ENCODE measurements at places on chromosomes 7 and 10.

GRCh38 chr10:59176241-59177030 is at the start of gene PHYHIPL:
TSS of gene PHYHIPL (plus strand) at chr10:59176643. CDS start at chr10:59176854, 211 bp downstream.
- peak; percentile 1 for DNase-seq

DNA sequence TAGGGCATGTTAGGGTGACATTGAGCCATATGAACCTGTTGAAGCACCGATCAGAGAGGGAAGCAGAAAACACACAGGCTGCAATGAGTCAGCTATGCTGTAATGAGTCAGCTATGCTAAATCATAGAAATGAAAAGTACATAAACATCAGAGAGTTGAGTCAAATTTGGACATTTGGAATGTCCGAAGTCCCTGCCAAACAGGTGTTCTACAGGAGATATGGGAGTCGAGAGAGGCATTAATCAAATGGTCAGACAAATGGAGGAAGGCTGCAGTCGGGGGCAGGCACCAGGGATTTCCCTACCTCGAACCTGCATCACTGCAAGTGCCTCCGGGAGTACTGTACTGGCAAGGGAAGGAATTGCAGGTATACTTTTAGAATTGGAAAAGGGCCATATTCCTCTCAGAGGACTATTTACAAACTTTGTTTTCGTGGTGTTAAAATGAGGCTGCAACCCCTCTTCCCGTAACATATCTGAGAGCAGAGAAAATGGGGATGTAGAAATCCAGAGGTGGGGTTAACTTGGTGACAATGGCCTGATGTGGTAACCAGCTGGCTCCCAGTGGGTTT is 8.8 kb upstream of the ZC3HAV1 start:
- DNase-seq, result peak; percentile 9

DNA sequence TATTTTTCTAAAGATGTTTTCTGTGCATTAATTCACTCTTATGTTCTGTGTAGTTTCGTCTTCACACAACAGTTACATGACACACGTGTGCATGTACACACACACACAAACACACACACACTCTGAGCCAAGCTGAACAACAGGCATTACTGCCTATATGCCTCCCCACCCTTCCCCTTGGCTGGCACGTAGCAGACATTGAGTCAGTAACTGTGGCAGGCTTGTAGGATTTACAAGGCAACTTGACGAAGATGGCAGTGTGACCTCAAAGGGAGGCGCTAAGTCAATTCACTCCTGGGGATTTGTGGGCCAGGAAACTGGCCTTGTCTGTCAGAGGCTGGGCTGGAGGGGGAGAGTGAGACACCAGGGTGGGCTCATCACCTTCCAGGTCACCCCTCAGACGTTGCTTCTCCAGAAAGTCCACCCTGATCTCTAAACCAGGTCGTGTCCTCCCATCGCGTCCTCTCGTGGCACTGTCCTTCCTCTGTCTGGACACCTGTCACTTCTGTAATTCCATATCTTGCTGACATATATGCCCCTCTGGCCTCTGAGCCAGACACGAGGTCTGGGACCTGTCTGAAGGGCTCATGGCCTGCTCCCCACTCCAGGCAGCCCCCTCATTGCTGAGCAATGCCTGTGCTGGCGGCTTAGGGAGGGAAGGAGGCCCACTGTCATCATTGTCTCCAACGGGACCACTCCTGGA is 41.1 kb upstream of the INPP5A start:
- DNase-seq, result no peak

DNA sequence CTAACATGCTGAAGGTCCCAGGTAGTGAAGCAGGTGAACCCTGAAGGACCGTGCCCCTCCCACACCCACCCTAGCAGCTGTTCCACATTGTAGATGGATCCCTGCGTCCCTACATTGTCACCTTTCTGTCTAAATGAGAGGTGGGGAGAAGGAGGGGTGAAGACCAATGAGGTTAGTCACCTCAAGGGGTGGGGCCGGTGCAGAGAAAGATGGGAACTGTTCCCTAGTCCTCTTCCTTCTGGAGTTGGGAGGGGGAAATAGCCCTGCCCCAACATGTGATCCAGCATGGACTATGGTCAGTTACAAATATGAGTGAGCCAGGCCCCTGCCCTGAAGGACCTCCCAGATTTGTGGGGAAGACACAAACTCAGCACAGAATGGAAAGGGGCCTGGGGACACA is 124.5 kb downstream of the LHPP start:
- no peak for DNase-seq

DNA sequence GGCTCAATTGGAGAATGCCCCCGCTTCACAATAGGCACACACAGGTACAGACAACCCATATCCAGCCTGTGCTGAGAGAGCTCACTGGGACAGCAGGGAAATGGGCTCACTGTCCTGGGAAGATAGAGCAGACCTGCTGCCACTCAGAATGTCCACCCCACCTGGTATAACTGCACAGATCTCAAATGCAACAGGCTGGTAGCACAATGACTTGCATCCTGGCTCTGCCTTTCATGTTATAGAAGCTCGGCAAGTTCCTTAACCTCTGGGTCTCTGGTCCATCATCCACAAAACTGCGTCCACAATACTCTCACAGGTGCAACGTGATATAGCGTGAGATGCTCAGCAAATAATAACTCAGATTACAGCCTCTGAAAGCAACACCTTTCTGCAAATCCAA is 295.4 kb downstream of the GRID1 start:
- no peak for DNase-seq

DNA sequence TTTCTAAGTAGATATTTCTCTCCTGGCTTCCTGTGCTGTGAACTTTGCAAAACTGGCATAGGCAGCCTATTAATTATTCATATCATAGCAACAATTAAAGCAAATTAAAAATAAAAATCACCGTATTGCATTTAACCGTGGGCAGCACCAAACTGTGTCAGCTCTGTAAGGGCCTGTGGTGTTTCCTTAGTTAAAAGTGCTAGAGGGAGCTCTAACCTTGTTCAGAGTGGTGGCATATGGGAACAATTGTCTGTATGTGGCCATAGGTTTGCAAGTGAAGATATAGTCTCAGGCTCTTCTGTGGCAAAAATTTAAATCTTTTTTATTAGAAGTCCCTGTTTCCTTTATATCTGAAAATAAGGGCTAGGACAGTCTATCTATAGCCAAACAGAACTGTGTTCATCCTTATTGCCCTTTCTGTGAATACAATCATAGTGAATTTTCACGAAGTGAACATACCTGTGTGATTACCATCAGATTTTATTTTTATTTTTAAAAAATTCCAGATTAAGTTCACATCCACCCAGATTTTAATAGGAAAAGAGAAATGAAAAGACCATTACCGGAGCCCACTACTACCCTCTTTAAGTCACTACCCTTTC is 92.6 kb downstream of the POLL start:
- DNase-seq, result peak; percentile 25

DNA sequence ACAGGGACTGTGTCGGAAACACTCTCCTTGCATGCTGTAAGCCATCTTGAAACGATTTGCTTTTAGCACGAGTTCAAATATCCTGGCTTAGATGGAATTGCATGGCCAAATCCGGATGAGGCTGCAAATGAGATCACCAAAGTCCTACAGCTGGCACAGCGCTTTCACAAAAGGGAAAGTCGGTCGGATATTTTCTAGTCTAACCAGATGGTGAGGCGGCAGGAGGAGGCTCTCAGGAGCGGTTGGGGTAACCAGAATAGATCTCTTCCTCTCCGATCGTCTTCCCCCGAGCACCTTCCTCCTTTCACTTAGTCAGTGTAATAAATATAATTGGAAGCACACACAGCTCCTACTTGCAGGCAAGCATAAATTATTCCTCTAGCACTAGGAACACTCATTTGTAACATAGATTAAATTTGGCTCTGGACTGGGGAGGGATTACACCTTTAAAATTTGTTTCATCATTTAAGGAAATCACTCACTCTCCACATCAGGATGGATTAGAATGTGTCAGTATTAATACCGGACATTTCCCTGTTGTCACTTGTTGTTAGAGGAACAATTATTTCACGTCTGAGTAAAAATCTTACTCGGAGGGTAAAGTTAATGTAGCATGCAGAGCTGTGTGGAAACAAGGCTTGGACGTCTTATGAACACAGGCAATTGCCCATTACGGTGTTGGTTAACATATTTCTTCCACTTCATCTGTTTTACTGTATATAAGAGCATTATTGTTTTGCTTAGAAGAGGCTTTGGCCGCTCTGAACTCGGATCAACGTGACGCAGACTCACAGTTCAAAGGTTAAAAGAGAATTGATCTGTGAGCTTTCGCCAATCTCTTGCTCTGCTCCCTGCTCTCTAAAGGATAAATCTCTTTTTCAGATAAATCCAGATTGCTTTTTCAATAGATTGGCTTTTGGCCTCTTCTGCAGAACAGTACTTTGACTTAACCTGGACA is 857.9 kb downstream of the TYW1 start:
- peak; percentile 12 for DNase-seq

Measured in fibroblast of skin of scalp (primary cell).